ENCODE measurements at places on chromosomes 3 and 15. TPM values are rescaled to one million over a fixed set of nuclear protein-coding genes. Genes with fewer than 3 reads are reported as not detected.
A peak's percentile ranks its signal among the peaks of the same experiment; 100 is the strongest.

Gene NOX5
- total RNA-seq, result not detected

Gene CFAP100
- not detected for total RNA-seq

- no peak for DNase-seq
These were observed 4.0 kb upstream of the RASGRF1 start for GRCh38 chr15:79094611-79095021.

DNA sequence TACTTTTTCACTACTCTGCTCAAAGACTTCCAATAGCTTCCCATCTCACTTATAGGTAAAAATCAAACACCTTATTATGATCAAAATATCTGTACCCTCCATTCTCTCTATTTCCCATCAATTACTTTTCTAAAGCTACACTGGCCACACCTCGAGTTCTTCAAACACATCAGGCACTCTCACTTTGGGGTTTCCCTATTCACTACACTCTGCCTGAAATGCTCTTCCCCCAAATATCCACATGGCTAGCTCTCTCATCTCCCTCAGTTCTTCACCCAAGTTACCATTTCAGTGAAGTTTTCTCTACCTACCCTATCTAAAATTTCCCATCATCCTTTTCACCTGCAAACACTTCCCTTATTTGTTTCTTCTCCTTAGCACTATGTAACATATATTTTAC lies 14.8 kb downstream of the UBE3A start:
- DNase-seq, result no peak

Gene CCR1
- total RNA-seq, result 0.80 TPM

- peak; percentile 28 for DNase-seq
These were observed 2.2 kb downstream of the POLG start for GRCh38 chr15:89332446-89332845.

- no peak for DNase-seq
These were observed 34.1 kb upstream of the SFMBT1 start for GRCh38 chr3:53079791-53080555.
